Stimulated activated CD4-positive, alpha-beta T cell treated with anti-CD3 and anti-CD28 coated beads, Interleukin-12 subunit alpha, Interleukin-12 subunit beta, amount 100 ng/mL, for 48 hours (primary cell): ENCODE measurements at places on chromosomes 3 and 15.

GRCh38 chr15:37099319-37100108, 835 bp downstream of the MEIS2 start:
- no peak for DNase-seq

DNA sequence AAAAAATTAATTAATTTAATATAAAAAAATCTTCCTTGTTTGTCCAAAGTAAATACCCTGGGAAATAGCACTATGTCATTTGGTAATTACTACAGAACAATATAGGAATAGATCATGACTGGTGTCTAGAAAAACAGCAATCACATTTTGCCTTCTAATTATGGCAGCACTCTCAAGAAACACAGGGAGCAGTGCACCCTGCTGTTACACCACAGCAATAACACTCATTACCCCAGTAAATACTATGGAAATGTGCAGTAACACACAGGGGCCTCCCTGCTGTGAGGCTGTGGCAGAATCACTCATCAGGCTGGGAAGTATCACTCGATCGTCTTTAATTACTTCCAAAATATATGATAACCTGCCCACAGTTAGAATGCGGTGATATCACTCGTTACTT, 646.0 kb downstream of the TUSC7 start:
- DNase-seq = no peak

GRCh38 chr3:38031022-38031994, 1.9 kb upstream of the PLCD1 start:
- peak; percentile 21 for DNase-seq

- no peak for DNase-seq
Measured at GRCh38 chr3:151568184-151568583, 107.3 kb upstream of the IGSF10 start.

GRCh38 chr3:70250492-70250891, 61.9 kb downstream of the MDFIC2 start:
- DNase-seq = no peak

DNA sequence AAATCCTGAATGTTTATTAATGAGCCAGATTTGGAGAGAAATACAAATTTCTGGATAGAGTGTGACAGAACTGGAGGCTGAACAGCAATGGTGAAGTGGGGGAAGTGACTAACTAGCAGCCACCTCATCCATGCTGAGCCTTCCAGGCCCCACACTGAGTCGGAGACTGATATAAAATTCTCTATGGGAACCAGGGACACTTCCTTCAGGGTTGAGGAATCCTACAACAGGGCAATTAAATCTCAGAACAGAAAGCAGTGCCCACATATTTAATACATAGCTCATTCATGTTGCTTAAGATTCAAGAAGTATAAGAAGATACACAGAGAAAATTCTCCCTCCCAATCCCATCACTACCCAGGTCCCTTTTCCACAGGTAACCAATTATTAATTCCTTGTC, 49.3 kb downstream of the HACD2 start:
- DNase-seq = no peak

DNA sequence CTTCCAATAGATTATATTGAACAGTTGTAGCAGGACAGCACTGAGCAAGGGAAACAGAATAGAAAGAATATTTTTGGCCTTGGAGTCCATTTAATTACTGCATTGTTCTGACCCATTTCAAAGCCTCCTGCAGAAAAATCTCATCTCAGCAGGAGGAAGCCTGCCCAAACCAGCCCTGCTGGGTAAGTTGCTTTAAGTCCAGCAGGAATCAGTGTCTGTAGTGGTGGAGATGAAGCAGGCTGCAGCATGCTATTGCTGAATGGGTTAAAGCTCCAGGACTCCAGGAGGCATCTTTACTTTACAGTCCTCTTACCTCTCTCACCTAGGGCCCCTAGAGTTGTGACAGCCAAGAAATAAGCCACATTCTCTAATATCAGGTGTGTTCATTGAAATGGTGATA, 380.3 kb upstream of the THBS1 start:
- DNase-seq = no peak

- DNase-seq = no peak
Measured at GRCh38 chr15:23497710-23498111, 50.7 kb upstream of the GOLGA6L2 start.

GRCh38 chr3:10021856-10022775, 4.1 kb upstream of the FANCD2 start:
- no peak for DNase-seq

DNA sequence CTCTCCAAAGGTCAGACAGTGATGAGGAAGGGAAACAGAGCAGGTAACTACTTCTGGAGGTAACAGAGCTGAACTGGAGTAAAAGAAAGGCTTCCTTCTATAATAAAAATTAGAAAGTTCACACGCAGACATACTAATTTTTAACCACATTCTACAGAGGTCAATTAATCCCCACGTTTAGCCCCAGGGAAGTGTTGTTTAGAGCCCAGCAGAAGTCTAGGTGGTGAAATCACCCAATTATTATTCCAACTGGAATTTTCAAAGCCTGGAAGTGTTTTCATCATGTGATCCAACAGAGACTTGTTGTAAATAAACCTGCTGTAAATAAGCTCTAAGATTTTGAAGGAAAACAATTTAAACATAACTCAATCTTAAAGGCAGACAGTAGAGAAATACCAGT, 6.8 kb downstream of the ALDH1A2 start:
- no peak for DNase-seq

GRCh38 chr3:99330281-99330680, 308.1 kb upstream of the COL8A1 start:
- DNase-seq = no peak

DNA sequence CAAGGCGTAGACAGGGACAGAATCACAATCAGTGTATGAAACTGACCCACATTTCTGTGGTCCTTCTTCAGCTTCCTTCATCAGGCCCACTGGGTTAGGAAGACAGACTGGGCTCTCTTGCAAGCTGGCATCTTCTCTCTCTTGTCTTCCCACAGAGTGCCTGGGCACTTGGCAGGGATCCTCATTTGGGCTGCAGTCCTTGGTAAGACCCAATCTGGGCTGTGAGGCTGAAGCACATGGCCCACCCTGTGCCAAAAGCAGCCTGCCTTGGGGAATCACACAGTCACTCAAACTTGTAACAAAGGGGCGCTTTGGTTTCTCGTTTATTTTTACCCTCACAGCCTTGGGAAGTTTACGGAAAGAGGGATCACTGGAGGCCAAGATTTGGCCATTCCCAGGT, 8.2 kb upstream of the EPHB3 start:
- no peak for DNase-seq

DNA sequence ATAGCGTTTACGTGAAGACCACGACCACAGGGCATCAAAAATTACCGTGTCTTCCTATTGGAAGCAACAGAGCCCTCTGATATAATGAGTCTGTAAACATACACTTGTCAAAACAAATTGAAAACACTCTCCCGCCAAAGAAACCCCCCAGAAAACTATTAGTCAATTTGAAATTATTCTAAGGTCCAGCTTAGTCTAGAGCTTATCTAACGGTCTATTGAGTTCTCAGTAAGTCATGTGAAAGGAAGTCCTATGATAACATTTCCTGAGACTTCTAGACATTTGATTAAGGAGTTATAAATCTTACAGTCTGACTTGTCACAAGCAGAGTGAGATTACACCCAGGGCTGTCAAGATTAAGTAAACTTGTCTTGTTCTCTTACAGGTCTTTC, 356.3 kb downstream of the FOXP1 start:
- DNase-seq = no peak

GRCh38 chr15:94122516-94122915, 108.8 kb upstream of the MCTP2 start:
- DNase-seq = no peak

DNA sequence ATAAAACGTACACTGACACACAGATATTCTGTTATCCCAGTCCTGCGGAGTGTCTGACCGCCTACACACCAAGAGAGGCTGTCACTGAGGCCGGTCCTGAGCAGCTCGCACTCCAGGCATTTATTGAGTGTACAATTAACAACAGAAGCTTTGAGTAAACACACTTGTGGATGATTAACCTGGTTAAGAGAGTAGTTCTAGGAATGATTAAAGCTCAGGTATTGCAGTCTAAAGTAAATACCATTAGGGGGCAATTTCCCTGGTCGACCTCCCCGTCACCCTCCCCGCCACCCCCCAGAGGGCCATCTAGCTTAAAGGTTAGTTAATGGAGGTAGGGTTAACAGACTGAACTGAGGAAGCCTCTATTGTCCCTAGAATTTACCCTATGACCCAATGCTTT, 1278.5 kb downstream of the NSUN3 start:
- no peak for DNase-seq
